ENCODE measurements at places on chromosomes 4 and X.

DNA sequence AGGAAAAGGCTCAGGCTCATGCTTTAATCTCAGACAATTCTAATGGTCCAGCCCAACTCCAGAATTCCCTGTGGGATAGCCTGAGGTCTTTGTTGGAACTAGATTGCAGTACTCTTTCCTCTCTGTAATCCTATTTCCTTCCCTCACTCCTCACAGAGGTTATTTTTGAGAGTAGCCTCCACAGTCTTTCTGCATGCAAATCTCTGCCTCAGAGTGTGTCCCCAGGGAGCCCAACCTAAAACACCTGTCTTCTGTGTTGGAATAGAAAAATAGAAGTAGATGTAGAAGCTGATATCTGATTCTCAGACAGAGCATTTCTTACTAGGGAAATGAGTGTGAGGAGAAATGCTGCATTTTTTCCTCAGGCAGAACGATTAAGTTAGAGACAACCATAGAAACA is 915.5 kb upstream of the EPHA5 start:
- DNase-seq: no peak

DNA sequence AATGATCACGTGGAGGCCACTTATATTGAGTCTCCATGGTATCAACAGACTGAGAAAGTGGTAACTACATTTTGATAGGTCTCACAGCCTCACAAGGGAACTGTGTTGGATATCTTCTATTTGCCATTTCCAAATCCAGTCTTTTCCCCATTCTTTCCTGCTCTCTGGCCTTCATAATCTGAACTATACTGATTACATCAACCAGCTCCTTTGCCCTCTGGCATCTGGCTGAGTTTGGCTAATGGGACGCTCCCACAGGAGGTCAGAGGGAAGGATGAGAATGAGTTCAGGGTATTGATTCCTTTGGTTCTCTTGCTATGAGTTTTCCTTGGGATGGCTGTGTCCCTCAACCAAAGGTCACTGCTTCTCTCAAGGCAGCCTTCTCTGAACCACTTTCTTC is 152.6 kb downstream of the RTL9 start:
- DNase-seq: no peak

DNA sequence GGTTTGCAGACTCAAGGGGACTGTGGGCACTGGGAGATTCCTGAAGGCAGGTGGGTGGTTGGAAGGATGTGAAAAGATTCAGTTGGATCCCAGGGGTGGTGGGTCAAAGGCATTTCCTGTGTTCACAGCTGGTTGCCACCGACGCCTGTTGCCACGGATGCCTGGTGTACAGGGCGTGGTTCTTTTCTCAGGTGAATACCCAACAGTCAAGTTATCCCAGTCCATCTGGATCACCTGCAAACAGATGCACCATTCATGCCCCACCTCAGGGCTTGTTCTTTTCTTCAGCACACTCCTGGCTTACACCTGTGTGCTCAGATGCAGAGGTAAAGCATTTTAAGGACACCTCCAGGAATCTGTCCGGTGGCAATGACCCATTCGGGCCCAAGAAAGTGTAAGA is 55.8 kb upstream of the SHOX start:
- DNase-seq: no peak

- DNase-seq: no peak
Measured at GRCh38 chrX:11461201-11462001, 168.2 kb downstream of the AMELX start.

DNA sequence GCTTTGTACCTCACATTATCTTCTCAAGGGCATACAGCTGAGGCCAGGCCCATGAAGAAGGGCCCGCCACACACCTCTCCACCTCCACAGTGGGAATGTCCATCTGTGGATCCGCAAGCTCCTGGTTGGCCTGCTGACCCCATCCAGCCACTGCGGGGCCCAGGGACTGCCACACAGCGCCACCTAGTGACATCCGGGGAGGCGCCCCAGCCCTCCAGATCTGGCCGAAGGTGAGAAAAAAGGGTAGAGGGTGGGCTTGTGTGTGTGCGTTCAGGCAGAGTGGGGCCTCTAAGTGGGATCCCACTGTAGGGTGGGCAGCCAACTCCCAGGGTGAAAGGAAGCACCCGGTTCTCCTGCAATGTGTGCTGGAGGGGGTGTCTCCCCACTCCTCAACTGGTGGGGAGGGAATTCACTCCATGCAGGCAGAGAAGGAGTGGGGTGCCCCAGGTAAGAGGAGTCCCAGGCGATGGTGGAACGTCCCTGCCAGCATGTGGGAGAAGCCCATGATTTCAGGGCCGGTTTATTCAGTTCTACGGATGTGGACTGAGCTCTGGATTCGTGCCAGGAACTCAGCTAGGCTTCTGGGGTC is 117.3 kb downstream of the ENPP6 start:
- DNase-seq: no peak

All from vagina (tissue), 2 donors.